ENCODE measurements at places on chromosomes 6 and 20.

GRCh38 chr20:62246872-62247652 lies 8.7 kb downstream of the OSBPL2 start:
- DNase-seq: no peak

- DNase-seq: no peak
Measured at GRCh38 chr20:52731093-52731492, 241.1 kb upstream of the TSHZ2 start.

- DNase-seq: no peak
Measured at GRCh38 chr6:147486683-147487082, 21.8 kb upstream of the SAMD5 start.

DNA sequence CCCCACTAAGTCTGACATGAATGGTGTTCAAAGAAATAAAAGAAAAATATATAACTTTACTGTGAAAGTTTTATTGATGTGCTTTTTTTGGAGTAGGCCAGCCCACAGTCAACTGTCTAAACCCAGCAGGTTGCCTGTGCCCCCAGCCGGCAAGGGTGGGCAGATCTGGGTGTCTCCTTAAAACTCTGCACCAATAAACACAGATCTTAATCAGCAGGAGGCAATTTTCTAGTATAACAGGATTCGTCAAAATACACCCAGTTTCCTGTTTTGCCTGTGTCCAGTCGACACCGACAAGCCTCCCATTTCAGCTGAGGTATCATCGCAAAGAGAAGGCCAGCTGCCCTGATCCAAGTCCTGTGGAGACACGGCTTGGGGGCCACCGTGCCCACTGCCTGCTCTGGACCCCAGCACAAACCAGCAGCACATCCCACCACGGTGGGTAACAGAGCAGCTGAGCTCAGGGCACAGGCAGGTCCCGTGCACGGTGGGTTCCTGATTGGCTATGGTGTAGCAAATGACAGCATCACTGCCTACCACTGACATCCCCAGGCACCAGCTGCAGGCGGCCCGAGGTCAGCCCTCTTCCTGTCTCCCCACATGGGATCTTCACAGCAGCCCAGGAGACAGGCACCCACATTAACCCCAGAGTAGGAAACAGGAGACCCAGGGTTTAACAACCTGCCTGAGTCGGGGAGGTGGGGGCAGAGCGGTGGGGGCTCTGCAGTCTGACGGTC lies 15.7 kb downstream of the BMP7 start:
- no peak for DNase-seq

- DNase-seq: no peak
Measured at GRCh38 chr6:86193821-86194220, 551.1 kb upstream of the SYNCRIP start.

- DNase-seq: no peak
Measured at GRCh38 chr6:34154668-34155447, 9.0 kb upstream of the GRM4 start.

GRCh38 chr6:131314838-131315237 lies 179.6 kb downstream of the AKAP7 start:
- no peak for DNase-seq

DNA sequence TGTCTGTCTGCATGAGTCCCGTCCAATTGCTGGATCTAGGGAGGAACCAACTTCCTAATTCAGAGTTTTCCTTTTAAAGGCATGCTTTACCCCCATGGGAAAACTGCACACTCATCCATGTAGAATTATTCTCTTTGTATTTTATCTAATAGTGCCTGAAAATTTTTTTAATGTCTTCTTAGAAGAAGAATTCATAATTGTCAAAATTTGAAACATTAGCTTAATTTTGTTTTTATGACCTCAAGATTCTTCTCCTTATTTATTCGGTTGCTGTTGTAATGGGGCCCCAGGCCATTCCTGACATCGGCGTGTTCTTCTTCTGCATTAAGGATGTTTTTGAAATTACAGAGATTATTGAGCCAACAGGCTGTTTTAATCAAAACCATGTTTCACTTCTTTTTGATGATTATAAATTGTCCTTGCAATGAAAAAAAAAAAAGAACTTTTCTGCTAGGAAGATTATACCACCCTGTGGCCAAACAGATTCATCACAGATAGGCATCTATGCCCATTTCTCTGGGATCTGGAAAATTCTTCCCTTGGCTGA lies 100.3 kb downstream of the ZNF217 start:
- DNase-seq: no peak

- no peak for DNase-seq
Measured at GRCh38 chr6:111993342-111993741, 60.6 kb upstream of the CCN6 start.

- DNase-seq: no peak
Measured at GRCh38 chr6:109493865-109494264, 10.8 kb upstream of the ZBTB24 start.

Data from right renal pelvis (tissue), 4 donors.